ENCODE measurements at places on chromosomes 5 and 9.

GRCh38 chr5:112861638-112861985 is 525 bp downstream of the SRP19 start:
- DNase-seq: no peak

DNA sequence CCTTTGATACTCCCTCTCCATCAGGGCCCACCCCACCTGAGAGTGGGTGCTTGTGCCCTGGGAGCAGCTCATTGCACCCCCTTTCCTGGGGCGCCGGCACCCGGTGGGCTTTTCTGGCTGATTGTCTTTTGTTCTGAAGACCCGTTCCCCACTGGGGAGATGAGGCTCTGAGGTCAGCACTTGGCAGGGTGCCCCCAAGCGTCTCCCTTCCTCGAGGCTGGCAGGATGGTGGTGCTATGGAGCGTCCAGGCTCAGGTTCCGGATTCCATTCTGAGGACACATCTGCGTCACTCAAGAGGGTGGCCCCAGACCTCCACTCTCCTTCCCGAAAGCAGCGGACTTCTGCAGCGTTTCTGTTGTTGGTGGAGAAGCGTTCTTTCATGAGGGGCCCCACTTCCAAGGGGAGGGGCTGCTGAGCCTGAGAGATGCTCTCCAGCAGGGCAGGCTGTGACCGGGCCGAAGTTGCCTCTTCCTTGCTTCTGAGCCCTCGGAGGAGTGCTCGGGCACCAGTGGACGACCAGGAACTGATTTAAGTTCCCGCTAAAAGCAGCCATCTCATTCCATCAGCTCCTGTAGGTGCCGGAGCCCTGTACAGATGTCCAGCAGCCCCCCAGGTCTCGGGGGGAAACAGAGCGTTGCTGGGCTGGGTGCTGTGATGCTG is 42.2 kb downstream of the COL5A1 start:
- DNase-seq: no peak

DNA sequence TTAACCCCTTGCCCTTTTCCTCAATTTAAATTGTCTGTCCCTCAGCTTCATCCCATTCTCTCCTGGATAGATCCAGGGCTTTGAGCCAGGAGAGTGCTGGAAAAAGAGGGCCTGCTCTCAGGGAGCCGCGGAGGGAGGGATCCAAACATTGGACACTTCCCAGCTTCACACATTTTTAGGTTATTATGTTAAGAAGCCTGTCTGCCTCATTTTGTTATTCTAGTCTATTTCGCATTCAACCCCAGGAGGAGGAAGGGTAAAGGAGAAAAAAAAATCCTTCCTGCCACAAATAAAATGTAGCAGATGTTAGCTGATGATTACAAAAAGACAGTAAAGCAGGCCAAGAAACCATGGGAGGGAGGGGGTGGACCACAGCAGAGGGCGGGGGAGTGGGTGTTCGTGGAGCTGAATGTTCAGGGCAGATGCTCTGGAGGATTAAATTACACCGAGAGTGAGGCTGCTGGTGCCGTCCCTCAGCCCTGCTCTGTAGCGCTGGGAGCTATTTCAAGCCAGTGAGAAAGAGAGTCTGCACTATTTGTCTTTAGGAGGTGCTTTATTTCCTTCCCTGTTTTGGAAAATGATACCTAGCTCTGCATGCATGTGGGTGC is 60.6 kb upstream of the ZFR start:
- no peak for DNase-seq

DNA sequence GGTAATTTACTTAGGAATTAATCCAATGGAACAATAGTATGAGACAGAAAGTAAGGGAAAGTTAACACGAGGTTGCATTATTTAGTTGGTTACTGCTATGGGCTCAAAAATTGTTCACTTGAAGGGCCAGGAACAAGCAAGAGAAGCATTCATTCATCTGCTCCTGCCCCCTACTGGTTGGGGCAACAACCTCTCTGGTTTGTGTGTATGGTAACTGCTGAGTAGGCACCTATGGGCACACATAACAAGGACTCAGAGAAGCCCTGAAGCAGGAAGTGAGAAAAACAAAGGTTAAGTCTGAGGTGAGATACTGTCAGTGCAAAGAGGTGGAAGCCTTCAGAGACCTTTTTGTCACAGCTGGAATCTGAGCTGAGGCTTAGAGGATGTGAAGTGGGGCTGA is 34.4 kb upstream of the RANBP6 start:
- DNase-seq: no peak
